ENCODE measurements at places on chromosomes 12 and 14. TPM values are rescaled to one million over a fixed set of nuclear protein-coding genes. Genes with fewer than 3 reads are reported as not detected.

IKZF4 gene
- total RNA-seq: 0.94 TPM

TSPAN8 gene
- total RNA-seq: not detected

DNA sequence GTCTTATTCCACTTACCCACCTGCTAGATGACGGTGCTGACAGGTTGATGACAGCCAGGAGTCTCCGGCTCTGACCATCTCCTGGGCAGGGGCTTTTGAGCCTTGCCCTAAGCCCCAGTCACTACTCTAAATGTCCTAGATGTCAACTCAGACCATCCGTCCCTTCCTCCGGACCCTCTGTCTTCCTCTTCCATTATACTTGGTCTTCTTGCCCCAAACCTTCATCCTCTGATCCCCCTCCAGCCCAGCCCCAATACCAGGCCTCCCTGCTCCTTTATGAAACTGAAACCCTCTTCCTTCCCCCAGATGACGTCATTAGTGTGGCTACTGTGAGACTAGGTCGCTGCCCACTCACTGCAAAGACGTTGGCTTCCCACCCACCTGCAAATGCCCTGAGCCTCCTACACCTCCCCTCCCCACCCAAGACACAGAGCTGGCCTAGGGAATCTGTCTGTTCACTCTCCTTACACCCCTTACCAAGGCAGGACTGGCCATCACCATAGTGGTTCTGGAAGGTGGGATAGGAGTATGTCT, 10.1 kb downstream of the KRT71 start:
- no peak for DNase-seq

DNA sequence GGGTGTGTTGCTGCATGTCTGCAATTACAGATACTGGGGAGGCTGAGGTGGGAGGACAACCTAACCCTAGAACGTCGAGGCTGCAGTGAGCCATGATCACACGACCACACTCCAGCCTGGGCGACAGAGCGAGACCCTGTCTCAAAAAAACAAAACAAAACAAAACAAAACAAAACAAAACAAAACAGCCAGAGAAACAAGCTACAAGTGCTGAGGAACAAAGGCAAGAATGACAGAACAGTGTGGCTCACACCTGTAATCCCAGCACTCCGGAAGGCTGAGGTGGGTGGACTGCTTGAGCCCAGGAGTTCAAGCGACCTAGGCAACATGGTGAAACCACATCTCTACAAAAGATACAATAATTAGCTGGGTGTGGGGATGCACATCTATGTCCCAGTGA, 38.0 kb upstream of the SRP54 start:
- no peak for DNase-seq

DNA sequence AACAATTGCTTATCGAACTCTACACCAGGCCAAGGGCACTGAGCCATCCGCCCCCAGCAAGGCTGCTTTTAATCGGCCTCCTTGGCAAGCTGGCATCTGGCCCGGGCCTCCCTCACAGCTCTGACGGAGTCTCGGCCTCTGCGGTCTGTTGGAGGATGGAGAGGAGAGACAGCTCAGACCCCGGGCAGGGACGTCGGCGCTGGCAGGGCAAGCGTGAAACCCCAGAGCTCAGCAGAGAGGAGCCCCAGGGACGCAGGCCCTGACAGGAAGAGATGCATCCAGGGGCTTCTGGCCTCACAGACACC, 17.5 kb downstream of the CAMKK2 start:
- no peak for DNase-seq

Measured in epithelial cell of proximal tubule (primary cell).